Retina (tissue), 1 donor: ENCODE measurements at places on chromosomes 4 and X.

DNA sequence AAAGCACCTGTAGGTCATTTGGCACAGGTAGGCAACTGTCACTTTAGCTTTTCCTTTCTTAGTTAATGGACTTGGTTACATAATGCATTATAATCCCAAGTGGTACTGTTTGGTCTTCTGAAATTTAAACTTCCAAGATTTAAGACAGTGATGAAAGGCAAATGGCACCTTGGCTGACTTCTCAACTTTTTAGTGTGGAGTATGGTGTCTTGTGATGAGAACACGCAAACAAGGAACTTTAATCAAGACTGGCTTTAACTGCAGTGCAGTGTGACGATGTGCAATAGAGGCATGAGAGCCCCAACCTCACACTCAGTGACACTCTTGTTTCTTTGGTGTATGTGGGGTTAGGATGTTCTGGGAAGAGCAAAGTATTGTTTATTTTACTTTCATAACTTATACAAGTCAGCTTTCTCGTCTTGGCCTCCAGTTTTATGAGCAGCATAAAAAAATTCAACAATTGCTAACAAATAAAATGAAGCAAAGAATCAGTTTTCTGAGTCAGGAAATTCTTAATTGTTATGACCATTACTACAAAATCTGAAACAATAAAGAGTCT, 171.9 kb downstream of the MAD2L1 start:
- no peak for DNase-seq

DNA sequence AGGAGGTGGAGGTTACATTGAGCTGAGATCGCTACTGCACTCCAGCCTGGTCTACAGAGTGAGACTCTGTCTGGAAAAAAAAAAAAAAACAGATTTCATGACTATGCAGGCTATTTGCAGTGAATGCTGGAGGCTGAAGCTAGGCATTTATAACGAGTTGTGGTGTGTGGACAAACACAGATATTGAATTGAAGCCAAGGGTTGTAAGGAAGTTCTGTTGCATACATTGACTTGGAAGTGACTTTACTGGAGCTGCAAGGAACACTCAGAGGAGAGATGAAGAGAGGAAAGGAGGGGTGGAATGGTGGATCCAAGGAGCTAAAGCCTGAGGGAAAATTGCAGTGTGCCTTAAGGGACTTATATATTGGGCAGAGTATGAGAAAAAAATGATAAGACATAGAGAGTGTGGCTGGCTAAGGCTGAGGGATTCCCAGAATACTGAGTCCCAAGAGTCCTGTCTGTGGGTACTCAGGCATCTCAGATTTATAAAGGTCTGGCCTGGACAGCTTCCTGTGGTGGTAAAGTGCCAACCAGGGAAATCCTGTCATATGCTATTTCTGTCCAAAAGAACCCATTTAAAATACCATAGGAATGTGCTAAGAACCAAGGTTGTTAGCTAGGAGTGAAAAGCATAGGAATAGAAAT, 87.8 kb upstream of the GUCY1A1 start:
- peak; percentile 22 for DNase-seq

GRCh38 chr4:21884615-21885014, 64.0 kb downstream of the KCNIP4 start:
- DNase-seq, result no peak

- DNase-seq, result no peak
Observed at GRCh38 chrX:124347242-124347641, 879 bp downstream of the SH2D1A start.

DNA sequence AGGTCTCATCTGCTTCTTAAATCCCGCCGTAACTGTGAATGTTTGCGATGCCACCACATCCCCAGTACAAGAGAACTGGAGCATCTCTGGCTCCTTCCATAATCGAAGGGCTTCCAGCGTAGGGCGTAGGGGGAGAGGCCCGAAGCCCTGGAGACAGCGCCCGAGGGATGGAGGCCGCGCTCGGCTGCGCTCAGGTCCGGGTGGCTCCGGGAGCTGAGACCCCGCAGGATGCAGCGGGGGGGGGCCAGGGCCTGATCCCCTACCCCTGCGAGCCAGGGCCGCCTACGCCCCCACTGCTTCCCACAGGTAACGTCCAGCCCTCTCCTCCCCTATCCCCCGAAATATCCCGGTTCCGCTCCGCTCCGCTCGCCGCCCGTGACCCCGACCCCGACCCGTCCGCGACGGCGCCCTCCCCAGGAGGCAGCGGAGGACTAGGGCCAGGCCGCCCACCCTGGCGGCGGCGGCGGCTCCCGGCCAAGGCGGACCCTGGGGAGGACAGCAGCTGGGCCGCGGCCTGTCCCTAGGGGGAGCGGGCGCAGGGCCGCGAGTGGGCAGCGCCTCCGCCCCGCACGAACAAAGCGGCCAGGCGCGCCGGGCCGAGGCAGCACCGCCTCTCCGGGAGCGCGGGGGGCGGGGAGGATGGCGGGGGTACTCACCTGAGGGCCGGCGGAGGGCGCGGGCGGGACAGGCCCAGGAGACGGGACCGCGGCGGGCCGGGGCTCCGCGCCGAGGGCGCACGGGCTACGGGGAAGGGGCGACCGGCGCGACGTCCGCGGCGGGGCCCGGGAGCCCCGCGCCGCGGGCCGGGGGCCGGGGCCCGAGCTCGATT, 723 bp downstream of the WDFY3 start:
- peak; percentile 85 for DNase-seq

- DNase-seq, result no peak
Observed at GRCh38 chr4:18435781-18436180, 414.2 kb upstream of the LCORL start.

DNA sequence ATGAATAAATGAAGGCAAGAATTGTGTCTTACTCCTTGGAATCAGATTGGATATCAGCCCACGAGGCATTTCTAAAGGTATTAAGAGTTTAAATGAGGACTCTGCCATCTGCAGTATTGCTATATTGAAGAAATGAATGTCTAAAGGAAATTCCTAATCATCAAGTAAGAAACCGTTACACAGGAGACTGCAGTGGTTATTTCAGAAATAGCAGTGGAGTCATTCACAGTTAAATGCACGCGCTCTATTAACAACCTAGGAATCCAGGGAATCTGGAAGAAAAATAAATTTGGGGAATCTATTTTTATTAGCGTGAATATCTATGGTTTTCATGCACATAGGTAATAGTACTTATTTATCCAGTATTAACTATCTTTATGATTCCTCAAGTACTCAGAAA, 334.2 kb downstream of the TENM3 start:
- DNase-seq, result no peak

DNA sequence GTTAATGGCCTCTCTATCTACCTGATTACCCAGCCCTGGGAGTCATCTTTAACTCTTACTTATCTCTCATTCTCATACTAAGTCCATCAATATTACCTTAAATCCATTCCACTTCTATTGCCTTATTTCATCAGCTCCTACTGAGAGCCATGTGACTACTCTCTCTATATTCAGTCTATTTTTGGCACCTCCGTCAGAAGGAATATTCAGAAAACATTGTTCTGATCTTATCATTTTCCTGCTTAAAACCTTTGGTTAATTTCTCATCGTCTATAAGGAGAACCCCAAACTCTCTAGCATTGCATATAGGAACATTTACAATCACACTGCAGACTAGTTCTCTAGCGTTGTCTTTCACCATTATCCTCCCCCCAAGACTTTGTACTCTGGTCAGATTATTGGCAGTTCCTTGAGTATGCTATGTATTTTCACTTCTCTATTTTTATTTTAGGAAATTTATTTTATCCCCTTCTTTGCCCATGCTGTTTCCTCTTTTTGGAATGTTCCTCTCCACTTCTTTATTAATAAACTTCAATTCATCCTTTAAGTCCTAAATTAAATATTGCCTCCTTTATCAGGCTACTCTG, 13.7 kb upstream of the AMMECR1 start:
- no peak for DNase-seq

GRCh38 chr4:152063621-152064240, 302.9 kb upstream of the GATB start:
- no peak for DNase-seq

GRCh38 chr4:37453281-37453998, 208.9 kb downstream of the NWD2 start:
- peak; percentile 81 for DNase-seq

DNA sequence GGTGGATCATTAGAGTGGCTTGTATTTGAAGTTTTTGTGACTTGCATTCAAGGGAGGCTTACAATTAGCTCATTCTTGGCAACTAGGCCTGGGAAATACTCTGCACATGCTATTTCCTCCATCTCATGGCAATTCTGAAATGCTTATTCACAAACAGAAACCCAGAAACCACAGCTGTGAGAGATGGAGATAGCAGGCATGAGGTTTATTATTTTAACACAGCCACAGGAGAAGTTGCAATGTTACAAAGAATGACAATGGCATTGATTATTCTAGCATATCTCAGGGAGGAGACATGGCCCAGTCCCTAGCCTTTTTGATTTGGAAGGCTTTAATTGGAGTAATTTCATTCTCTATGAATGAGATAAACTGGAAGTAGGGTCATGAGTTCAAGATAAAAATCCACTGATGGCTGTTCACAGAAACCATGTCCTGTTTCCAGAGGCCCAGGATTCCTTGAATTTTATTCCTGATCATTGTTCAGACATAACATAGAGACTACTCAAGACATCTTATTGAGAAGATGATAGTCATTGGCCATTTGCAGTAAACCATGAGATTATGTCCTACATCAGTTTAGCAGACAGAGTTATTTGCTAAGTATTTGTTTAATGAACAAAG, 123.9 kb downstream of the MID1 start:
- DNase-seq, result no peak

GRCh38 chrX:47936224-47936939, 67.4 kb downstream of the ZNF182 start:
- no peak for DNase-seq

DNA sequence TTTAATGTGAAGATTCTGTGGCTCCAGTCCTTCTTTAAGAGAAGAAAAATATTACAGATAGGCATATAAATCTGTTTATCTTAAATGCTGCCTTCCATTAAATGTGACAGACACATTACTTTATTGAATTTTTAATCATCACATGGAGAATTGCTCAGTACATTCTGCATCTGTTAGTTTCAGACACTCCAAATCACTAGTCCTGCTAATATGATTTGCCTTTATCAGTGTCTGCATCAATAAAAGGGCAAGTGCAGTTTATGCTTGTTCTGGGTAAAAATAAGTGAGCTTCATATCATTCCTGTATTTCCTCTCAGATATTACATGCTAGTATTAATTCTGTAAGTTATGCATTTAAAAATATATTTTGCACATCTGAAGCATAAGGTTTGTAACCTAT, 666.4 kb downstream of the TECRL start:
- no peak for DNase-seq

- DNase-seq, result no peak
Observed at GRCh38 chr4:66219401-66219800, 549.1 kb upstream of the EPHA5 start.

GRCh38 chrX:22665818-22666217, 333.9 kb upstream of the DDX53 start:
- DNase-seq, result no peak

DNA sequence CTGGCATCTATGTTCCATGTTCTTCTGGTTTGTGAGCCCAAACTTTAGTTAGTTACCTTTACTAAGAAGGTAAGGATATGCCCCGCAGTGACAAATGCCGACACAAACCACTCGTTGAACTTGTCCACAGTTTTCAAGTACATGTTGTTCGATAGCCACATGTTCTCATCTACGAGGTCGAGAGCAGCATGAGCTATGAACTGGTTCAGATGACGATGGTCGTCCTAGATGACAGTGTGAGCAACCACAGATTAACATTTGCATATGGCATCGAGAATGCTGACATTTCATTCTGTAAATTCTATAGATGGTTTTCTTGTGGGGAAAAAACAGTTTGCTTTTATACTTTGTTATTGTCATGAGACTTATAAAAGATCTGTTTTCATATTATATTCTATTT, 18.0 kb downstream of the TRAPPC2 start:
- no peak for DNase-seq

GRCh38 chr4:52894443-52894842, 32.3 kb downstream of the RASL11B start:
- no peak for DNase-seq

DNA sequence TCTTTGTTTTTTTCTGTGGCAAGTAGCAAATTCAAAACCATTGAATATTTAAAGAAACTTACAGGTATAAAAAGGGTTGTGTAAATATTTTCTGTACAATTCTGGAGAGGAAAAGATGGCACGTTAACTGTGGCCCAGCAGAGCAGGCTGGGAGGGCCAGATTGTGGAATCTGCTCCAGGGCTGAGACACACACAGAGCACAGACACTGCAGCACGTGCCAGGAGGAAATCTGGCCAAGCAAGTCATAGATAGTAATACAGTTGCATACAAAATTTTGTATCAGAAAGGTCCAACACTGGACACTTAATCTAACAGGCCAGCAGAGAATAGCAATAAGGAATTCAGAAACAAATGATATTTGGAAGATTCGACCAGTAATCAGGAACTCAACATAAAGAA, 763.7 kb downstream of the PDHA2 start:
- no peak for DNase-seq

- no peak for DNase-seq
Observed at GRCh38 chr4:171565130-171565788, 247.9 kb upstream of the GALNTL6 start.

- no peak for DNase-seq
Observed at GRCh38 chr4:150255610-150256224, 177.5 kb downstream of the DCLK2 start.

DNA sequence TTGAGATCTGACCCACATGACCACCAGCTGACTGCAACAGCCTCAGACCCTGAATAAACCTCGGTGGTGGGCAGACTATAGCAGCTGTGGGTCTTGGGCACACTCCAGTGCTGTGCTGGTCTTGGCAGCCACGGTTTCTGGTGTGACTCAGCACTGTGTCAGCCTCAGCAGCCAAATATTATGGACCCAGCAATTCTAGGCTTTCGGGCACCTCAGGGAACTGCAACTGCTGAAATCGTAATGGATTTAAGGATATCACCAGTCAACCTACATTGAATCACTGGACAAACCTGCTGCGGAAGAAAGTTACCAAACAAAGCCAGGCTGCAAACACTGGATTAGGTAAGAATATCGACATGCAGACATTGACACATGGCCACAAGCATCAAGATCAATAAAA, 10.5 kb upstream of the UBE2NL start:
- no peak for DNase-seq

DNA sequence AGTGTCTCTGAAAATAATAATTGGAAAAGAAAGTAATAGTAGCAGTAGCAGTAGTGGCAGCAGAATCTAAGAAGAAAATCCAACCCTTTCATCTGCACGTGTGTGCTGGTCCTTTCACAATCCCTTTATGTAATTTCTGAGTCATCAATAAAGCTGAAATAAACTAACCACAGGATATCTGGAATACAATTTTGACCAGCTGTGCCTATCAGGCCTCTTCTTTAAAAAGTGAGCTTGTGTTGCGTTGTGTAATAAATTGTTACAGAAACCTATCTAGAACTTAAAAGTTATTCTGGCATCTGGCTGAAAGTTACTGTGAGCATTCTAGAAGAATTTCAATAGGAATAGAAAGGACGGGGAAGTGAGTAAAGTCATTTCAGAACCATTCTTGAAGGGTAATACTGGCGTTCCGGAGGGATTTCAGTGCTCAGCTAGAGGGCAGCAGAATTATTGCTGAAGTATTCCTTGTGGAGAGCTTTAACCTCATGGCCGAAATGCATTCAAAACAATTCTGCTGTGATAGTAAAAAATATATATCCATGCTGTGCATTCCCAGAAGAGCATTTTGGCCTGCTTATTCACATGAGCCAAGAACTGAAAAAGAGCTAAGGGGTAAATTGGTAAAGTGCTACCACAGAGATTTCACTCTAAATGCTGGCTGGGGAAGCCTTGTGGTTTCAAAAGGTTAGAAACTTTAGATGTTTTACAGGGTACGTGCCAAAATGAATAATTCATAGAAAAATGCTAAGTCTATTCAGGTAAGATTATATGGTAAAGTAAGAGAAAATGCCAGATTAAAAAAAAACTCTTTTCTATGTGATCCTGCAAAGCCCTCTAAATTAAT, 260.6 kb downstream of the NKX6-1 start:
- no peak for DNase-seq

- DNase-seq, result no peak
Observed at GRCh38 chr4:173498023-173498422, 32.0 kb downstream of the HAND2 start.
